ENCODE measurements at places on chromosomes 16 and 17. TPM values are rescaled to one million over a fixed set of nuclear protein-coding genes. Genes with fewer than 3 reads are reported as not detected.

CCR7 gene
- not detected for total RNA-seq

HSF5 gene
- not detected for total RNA-seq

MIS12 gene
- 10.5 TPM for total RNA-seq

TBC1D3E gene
- total RNA-seq: not detected

MT1M gene
- not detected for total RNA-seq

FLCN gene
- total RNA-seq: 21.8 TPM

COX11 gene
- total RNA-seq: 142 TPM

DNAI2 gene
- not detected for total RNA-seq

BCAR1 gene
- 270 TPM for total RNA-seq

CD300LB gene
- total RNA-seq: not detected

CACNG1 gene
- total RNA-seq: not detected

SULT1A4 gene
- total RNA-seq: 2.2 TPM

SKA2 gene
- 47.0 TPM for total RNA-seq

LPO gene
- total RNA-seq: not detected

Data from HT-29 (cell line).